ENCODE measurements at places on chromosomes 12 and 14. TPM values are rescaled to one million over a fixed set of nuclear protein-coding genes. Genes with fewer than 3 reads are reported as not detected.

The TXNDC16 gene
- total RNA-seq = 7.0 TPM

- DNase-seq = no peak
Measured at GRCh38 chr12:49292729-49293055, 2.3 kb upstream of the PRPH start.

The KRT5 gene
- total RNA-seq = not detected

GRCh38 chr14:43449291-43449690 lies 1057.8 kb downstream of the FSCB start:
- DNase-seq = no peak

DNA sequence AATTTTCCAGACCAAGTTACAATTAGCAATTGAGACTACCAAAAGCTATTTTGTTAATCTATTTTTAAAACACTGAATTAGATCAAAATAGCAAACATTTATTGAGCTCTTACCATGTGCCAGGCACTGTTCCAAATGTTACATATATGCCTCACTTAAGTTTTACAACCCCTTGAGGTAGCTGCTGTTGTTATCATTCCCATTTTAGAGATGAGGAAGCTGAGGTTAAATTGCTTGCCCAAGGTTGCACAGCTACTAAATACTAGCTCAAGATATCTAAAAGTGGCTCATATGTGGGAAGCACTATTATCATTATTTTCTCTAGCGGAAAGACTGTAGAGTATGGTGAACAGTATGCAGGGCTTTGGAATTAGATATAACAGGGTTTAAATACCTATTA lies 19.5 kb upstream of the NAP1L1 start:
- DNase-seq = no peak

The GALNT16 gene
- total RNA-seq = 0.12 TPM

DNA sequence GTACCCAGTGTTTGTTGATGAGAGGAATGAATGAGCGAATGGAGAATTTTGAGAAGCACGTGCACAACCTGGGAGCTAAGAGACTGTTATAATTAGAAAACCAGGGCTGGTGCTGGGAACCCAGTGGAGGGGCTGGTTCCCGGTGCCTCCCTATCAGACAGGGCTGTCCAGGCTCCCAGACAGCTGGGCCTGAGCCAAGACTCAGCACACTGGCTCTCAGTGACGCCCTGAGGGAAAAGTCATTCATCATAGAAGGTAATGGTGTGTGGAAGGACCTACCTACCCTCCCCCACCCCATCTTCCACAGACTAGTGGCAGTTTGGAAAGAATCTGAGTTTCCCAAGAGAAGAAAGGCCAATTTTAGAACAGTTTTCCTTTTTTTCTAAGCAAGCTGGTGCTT lies 34.7 kb downstream of the KCNA5 start:
- DNase-seq = no peak

The SLC5A8 gene
- total RNA-seq = not detected

DNA sequence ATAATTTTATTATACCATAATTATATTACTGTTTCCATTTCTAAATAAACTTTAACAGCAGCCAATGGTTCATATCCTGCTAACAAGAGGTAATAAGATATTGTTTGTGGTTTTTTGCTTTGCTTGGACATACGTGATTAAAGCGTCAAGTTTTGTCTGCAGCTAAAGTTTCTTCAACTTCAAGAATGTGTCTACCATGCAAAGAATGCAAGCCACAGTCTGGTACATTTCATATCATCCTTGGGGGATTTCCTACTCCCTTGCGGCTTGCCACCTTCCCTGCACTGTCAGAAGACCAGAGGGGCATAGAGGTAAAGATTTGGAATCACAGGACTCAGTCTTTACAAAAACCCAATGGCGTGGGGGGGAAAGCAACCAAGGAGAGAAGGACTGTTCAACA lies 125.2 kb downstream of the MED13L start:
- no peak for DNase-seq

- no peak for DNase-seq
Measured at GRCh38 chr12:13986031-13986430, 4.6 kb upstream of the GRIN2B start.

The TMPRSS12 gene
- not detected for total RNA-seq

GRCh38 chr14:70619708-70620107 lies 19.3 kb upstream of the MED6 start:
- no peak for DNase-seq

DNA sequence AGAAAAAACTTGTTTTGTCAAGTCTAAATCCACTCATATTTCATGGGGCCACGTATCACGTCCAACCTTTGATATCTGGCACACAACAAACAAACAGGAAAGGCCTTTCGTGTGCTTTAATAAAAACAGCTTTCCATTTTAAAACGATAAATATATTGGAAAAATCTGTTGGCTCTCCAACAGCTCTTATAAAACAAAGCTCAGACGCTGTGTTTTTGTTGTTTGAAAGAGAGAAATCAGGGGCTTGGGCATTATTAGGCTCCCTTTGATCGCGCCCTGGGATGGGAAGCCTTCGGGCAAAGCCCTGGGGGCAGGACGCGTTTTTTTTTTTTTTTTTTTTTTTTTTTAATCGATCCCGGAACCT lies 429 bp upstream of the PLEKHA5 start:
- no peak for DNase-seq

- DNase-seq = no peak
Measured at GRCh38 chr14:24741871-24742270, 107.9 kb upstream of the GZMB start.

Measured in activated naive CD4-positive, alpha-beta T cell treated with anti-CD3 and anti-CD28 coated beads, Interleukin-2, amount 50 U/mL, for 72 hours (primary cell).